CD4-positive, alpha-beta T cell treated with Interleukin-4 for 4 hours (primary cell): ENCODE measurements at places on chromosomes 1 and 21.

GRCh38 chr21:36125512-36126207, 9.2 kb upstream of the CBR3 start:
- peak; percentile 69 for DNase-seq

- DNase-seq: no peak
Observed at GRCh38 chr1:237074371-237075117, 32.6 kb downstream of the RYR2 start.

GRCh38 chr1:67831850-67832513, 1.3 kb downstream of the GNG12 start:
- no peak for DNase-seq

DNA sequence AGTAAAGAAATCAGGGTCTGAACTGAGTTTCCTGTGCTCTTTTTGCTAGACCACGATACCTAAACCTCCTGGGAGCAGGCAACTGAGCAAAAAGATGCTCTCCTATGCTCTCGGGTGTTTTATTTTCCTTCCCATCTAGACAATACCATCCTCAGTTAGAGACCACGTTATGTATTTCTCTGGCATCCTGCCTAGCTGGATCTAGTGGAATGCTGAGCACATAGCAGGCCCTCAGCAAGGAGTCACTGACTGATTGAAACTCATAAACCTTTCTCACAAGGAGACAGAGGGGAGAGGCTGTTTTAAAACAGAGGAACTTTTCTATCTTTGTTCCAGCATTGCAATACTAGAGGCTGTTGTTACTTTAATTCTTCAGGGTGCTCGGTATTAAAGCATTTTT, 168.0 kb downstream of the CYYR1 start:
- no peak for DNase-seq

DNA sequence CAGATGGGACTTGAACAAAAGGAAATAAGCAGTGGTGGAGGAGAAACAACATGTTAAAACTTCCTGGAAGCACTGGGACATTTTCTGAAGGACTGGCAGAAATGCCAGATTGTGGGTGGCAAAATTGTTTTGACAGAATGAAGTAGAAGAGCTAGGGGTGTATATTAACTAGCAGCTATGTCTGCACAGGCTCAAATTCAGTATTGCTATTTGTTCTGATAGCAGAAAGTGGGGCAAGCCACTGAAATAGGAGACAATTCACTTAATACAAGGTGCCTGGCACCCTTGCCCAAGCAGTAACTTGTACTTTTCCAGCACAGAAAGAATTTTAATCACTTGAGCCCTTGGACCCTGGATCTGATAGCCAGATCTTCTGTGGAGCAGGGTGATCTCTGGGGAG, 11.8 kb upstream of the PIGM start:
- no peak for DNase-seq

DNA sequence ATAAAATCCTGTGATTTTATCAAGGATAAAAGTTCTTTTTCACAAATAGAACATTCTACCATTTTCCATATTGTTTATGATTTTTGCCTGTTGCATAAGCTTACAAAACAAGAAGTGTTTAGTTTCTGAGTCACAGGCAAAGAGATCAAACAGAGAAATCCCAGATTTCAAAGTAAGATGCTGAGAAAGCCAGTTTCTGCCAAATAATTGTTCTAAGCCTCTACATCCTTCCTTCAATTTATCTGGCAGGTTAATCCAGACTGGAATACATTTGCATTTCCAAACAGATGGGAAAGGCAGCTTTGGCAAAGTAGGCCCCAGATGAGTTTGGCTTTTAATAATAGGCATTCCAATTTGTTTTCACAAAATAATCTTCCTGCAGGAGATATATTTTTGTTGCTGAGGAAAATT, 2.5 kb downstream of the SLC1A7 start:
- DNase-seq: no peak

DNA sequence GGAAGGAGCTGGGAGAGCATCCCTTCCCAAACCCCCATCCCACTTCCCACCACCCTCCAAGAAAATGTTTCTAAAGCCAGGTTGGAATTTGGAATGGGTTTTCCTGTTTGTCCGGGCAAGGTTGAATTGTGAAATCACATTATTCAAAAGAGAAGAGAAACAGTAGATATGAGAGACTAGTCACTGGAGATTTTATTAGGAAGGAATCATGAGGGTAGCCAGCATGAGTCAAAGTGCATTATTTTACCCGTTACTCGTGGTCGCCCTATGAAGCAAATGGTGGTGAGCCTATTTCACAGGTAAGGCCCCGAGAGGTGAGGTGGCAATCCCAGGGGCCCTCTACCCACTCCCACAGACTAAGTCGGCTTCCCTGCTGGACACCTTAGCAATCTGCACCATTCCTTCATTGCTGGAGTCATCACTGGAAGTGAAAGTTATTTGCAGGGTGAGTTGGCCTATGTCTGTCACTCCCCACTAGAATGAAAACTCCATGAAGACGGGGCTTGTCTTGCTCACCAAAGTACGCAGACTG, 52.8 kb downstream of the TOMM20 start:
- no peak for DNase-seq

DNA sequence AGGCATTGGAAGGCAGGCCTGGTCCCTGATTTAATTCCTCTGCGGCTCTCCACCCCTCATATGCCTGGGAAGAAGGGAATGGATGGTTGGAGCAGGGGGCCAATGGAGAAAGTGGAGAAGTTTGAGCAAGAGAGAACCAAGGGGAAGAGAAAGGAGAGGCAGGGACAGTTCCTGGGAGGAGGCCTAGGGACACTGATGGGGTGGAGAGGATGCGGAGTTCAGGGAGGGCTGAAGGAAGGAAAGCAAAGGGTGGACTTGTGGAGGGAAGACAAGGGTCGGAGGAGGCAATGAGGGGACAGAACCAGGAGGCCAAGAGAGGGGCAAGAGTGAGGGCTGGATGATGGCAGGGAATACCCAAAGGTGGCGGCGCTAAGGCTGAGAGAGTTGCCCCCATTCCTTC, 7.1 kb downstream of the ZBTB7B start:
- DNase-seq: no peak

DNA sequence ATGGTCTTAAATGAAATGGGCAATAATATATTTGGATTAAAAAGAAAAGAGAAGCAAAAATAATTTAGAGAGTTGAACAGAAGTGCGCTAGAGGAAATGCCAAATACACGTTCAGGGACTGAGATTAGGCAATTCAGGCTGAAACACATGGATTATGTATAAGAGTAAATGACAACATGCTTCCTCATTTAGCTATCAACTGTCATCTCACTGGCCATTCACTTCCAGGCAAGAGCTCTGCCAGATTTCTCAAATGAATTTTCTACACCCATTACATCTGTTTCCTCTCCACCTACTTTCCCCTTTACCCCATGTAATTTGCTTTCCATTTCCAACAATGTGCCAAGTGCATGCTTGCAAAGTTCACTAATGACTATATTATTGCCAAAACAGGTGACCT, 582.4 kb downstream of the LTN1 start:
- no peak for DNase-seq

DNA sequence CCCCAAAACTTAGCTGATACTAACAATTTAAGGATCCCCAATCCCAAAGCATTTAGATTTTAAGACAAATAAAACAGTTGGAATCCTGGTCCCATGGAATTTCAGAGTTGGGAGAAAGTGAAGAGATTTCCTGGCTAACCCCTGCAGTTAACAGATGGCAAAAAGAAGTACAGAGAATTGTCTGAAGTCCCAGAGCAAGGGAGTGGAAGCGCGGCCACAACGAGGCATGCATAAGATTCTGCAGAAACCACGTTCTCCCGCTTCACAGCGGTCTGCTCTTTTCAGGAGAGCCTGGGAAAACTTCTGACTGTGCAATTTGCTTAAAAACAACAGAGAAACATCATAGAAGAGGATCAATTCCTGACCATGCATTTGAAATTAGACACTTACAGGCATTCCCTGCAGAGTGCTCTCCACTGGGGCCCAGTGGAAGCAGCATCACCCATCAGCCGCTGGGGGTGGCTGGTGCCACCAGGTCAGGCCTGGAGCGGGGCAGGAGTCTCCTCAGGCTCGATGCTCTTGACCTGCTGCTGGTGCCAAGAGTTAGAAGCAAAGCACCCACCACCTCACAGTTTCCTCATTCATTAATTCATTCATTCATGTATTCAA, 226.7 kb upstream of the POU3F1 start:
- no peak for DNase-seq

- peak; percentile 41 for DNase-seq
Observed at GRCh38 chr1:114482585-114482984, 28.4 kb downstream of the TRIM33 start.

GRCh38 chr1:89890085-89890752, 69.4 kb downstream of the LRRC8D start:
- no peak for DNase-seq

DNA sequence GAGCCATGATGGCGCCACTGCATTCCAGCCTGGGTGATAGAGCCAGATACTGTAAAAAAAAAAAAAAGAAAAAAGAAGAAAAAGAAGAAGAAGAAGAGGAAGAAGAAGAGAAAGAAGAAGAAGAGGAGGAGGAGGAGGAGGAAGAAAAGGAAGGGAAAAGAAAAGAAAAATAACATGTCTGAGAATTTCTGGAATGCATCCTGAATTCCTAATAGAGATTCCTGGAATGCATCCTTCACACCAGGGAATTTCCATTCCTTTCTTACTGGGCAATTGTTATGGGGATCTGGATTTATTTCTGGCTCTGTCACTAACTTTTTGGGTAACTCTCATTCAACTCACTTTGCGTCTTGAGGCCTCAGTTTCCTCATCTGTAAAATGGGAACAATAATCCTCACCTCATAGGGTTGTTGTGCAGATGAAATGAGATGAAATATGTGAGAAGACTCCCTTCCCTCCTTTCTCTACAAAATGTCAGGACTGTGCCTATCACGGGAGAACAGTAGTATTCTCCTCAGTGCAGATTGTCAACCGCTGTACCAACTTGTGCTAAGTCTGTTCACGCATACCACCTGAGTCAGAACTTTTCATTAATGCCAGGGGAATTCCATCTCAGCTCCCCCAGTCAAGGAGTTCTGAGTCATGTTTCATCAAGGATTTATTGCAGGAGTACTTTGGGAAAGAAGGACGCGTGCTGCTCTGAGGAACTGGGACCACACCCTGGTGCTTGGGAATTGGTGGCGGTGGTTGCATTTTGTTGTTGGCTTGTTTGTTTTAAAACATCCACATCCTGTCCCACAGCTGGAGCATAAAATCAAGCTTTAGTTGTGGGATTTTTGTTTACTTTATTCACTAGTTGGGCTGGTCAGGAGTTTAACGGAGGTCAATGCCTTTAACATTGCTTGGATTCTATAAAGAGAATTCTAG, 42.4 kb upstream of the ROR1 start:
- no peak for DNase-seq

DNA sequence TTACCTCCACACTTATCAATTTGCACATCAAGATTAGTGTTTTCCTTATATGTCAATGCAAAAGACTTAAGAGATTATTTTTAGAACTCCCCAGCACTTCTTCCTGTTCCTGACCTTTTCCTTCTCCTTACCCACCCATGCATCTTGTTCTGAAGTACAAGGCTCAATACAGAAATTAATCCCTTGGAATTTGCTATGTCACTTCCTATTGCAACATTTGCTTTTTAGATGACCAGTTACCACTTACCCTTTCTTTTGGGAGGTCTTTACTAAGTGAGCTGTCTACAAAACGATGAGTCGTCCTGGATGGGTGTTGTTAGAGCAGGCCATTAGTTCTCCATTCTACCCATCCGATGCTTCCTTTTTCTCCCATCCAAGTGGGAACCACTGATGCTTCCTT, 221.2 kb downstream of the FMN2 start:
- DNase-seq: no peak

DNA sequence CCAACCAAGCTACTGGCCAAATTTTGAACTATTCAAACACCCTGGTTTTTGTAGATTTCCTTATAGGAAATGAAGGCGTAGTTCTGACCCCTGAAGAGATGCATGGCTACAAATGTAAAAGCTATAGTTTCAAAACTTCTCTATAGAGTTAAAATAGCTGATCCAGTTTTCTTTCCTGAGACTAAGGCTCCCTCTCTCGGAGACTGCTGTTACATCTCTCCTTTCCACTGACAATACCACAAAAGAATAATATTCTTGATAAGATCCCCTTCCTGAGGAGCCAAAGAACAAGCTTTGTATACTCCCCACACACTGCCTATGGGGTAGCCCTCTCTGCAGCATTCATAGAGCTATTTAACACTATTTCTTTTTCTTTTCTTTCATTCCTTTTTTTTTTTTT, 6.7 kb upstream of the CFAP126 start:
- DNase-seq: no peak

- no peak for DNase-seq
Observed at GRCh38 chr1:161706482-161707347, at the start of gene FCRLA. Gene FCRLA, plus strand, starts transcription at chr1:161707229. Its CDS starts 36 bp downstream, at chr1:161707265.

GRCh38 chr1:152110860-152111514, 4.3 kb downstream of the TCHH start:
- no peak for DNase-seq

DNA sequence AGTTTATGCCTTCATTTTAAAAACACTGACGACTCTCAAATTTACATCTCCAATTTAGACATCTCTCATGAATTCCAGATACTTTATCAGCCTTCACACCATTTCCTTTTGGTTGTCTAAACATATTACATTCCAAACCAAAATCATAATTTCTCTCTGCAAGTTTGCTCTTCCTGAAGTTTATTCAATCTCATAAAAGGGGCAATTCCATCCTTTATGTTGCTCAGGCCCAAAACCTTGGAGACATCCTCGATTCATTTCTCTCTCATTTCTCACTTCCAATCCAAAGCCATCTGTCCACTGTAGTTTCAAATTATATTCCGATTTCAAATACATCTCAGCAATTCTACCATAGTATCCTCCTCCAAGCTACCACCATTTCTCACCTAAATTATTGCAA, 74.0 kb downstream of the FYB2 start:
- no peak for DNase-seq

DNA sequence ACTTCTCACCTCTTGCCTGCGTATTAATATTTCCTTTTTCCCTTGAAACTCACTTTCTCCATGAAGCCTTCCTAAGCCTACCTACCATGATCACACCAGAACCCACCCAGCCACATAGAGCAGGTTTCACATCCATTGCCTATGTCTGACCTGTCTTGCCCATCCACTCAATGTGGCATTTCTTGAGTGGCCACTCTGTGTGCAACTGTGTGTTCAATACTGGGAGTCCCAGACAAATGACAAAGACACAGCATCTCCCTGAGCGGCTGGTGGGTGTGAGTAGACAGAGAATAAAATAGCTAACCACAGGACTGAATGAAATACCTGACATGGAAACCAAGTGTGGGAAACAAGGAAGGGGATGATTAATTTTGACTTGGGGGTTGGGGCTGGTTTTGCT, 3.1 kb downstream of the PTGFRN start:
- no peak for DNase-seq

DNA sequence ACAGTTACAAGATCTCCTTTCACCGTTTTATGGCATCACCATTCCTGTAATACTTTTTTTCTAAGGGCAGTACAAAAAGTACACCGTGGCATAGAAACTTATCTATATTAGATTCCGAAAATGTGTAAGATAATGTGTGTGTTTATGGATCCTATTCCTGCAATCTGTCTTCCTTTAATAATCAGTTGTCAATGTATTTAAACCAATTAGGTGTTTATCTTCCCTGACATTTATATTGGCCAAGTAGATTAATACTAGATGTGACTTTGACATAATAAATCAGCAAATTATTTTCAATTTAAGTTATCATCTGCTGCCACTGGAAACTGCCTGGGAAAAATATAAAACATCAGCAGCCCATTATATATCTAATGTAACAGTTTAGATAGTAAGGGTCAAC, 770.3 kb upstream of the ADGRL2 start:
- no peak for DNase-seq

- DNase-seq: no peak
Observed at GRCh38 chr1:184604152-184604900, 150.3 kb downstream of the EDEM3 start.
